MG63 (cell line): ENCODE measurements at places on chromosomes 2 and 18. TPM values are rescaled to one million over a fixed set of nuclear protein-coding genes. Genes with fewer than 3 reads are reported as not detected.

Gene REG1A
- not detected in 2 replicates for total RNA-seq

Gene CRYGD
- not detected in 2 replicates for total RNA-seq

Gene CCNYL1
- total RNA-seq, result 21.0 and 31.1 TPM in 2 replicates

Gene SNED1
- total RNA-seq, result 2.6 and 5.1 TPM in 2 replicates

Gene GPR75
- 0.53 TPM in 1 of 2 replicates, not detected in the other for total RNA-seq

Gene GIGYF2
- total RNA-seq, result 32.9 and 37.4 TPM in 2 replicates

Gene UGT1A9
- total RNA-seq, result not detected in 2 replicates

Gene MEIS1
- total RNA-seq, result 3.6 and 7.4 TPM in 2 replicates

Gene ZNF892
- total RNA-seq, result 0.74 and 1.7 TPM in 2 replicates

Gene KCNG2
- total RNA-seq, result not detected in 2 replicates

Gene DNAH6
- total RNA-seq, result not detected in 2 replicates
